ENCODE measurements at places on chromosomes 16 and 17.

GRCh38 chr17:14299280-14300141, 1.4 kb upstream of the HS3ST3B1 start:
- DNase-seq: peak; percentile 62

GRCh38 chr17:43637563-43638323, 24.0 kb downstream of the MEOX1 start:
- no peak for DNase-seq

- no peak for DNase-seq
Observed at GRCh38 chr16:22660441-22661160, 149.9 kb downstream of the NPIPB5 start.

GRCh38 chr17:15261258-15261801, 3.8 kb downstream of the PMP22 start:
- no peak for DNase-seq

DNA sequence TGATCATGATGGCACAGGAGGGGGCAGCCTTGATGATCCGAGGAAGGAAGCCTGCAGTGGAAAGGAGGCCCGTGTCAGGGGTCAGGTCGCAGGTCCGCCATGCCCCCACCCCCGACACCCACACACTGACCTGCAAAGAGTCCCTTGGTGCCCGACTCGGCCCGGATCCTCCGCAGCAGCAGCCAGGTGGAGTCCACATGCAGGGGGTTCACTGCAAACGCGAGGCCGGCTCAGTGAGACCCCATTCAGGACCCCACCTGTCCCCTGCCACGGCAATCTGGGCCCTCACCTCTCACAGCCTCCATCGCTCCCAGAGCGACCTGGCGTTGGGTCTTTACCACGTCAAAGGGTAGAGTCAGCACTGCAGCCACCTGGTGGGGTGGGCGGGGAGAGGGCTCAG, 4.6 kb downstream of the SLC25A39 start:
- DNase-seq: no peak

- DNase-seq: no peak
Observed at GRCh38 chr17:1853698-1854097, 23.9 kb downstream of the RPA1 start.

GRCh38 chr17:17703140-17703919, 22.1 kb downstream of the RAI1 start:
- DNase-seq: no peak

- DNase-seq: peak; percentile 55
Observed at GRCh38 chr16:72501739-72502593, 330.0 kb upstream of the PMFBP1 start.

- DNase-seq: no peak
Observed at GRCh38 chr16:48110982-48111381, 44.8 kb downstream of the ABCC12 start.

DNA sequence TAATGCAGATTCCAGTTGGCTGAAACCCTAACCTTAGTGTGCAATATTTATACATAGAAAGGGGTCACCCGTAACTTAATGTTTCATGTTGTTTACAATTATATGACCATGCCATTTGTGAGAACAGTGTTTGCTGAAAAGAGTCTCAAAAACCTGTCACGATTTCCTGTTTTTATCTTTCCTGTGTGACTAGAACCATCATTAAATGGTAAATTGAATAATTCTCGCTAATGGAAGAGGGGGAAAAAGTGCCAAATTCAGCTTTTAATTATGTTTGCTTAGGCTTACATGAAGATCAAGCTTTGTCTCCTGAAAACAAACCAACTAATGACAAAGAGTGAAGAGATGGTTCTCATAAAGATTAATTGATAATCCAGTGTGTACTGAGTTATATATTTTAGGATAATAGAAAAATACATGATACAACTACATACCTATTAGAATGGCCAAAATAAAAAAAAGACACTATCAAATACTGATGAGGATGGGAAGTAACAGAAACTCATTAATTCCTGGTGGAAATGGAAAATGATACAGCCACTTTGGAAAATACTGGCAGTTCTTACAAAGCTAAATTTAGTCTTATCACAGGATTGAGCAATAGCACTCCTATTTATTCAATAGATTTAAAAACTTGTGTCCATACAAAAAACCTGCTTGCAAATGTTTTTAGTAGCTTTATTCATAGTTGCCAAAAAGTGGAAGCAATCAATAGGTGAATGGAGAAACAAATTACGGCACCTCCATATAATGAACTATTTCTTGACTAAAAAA, 141.7 kb downstream of the CDK5R1 start:
- DNase-seq: no peak

GRCh38 chr16:70770626-70771552, 30.1 kb downstream of the VAC14 start:
- DNase-seq: peak; percentile 82

- DNase-seq: no peak
Observed at GRCh38 chr16:84583995-84584394, 33.9 kb downstream of the COTL1 start.

- no peak for DNase-seq
Observed at GRCh38 chr17:71703701-71704100, 417.1 kb upstream of the SOX9 start.

- no peak for DNase-seq
Observed at GRCh38 chr16:10122546-10122945, 59.7 kb downstream of the GRIN2A start.

- DNase-seq: peak; percentile 53
Observed at GRCh38 chr16:23863511-23864422, 28.0 kb downstream of the PRKCB start.

DNA sequence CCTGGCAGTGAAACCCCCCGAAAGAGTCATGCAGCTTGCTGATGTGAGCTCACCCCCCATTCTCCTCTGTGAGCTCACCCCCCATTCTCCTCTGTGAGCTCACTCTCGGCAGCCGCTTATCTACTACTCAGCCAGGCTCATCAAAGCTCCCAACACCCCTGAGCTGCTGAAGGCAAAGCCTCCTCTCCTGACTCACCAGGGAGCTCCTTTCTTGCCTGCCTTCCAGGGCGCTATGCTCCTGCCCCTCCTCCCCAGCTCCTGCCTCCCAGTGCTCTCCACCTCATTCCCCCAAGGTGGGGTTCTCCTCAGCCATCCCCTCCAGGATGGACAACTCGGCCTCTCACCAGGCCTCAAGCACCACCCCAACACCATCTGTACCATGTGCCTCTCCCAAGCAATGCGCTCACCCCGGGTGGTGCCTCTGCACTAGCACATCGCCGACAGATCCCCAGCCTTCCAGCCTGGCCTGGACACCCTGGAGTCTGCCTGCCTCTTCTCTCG, 27.7 kb upstream of the FAAP100 start:
- DNase-seq: no peak
